ENCODE measurements at places on chromosomes 1 and 21.

DNA sequence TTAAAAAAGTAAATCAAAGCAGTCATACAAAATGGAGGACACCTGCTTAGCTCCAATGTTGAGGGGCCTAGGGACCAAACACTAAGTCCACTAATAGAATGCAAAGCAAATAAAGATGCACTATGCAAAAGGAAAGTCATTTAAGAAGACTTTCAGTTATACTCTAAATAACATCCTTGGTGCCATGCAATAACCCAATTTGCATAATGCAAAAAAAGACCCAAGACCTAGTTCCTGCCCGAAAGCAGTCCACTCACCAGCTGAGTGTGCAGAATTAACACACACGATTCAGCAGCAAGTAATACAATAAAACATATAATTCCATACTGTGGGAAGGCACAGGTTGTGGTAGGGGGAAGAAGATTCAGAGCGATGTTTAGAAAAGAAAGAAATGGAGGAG lies 101.8 kb downstream of the TGFBR3 start:
- no peak for DNase-seq

GRCh38 chr1:203135636-203136305 lies 8.2 kb downstream of the ADORA1 start:
- no peak for DNase-seq

DNA sequence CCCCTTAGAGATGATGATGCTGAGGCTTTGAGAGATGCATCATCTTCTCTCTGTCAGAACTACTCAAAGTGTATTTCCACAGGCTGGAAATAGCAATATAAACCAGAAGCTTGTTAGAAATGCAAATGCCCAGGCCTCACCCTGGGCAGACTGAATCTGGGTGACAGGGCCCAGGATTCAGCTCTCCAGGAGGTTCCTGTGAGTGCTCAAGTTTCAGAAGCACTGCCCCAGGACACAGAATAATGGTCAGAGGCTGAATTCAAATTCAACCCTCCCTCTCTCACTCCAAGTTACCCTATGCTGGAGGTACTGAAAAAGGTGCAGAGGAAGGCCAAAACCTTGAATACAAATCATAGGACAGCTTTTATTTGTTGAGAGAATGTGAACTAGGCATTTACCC lies 98.5 kb upstream of the NGF start:
- no peak for DNase-seq

- no peak for DNase-seq
Observed at GRCh38 chr1:3847081-3847480, 9.9 kb downstream of the CEP104 start.

DNA sequence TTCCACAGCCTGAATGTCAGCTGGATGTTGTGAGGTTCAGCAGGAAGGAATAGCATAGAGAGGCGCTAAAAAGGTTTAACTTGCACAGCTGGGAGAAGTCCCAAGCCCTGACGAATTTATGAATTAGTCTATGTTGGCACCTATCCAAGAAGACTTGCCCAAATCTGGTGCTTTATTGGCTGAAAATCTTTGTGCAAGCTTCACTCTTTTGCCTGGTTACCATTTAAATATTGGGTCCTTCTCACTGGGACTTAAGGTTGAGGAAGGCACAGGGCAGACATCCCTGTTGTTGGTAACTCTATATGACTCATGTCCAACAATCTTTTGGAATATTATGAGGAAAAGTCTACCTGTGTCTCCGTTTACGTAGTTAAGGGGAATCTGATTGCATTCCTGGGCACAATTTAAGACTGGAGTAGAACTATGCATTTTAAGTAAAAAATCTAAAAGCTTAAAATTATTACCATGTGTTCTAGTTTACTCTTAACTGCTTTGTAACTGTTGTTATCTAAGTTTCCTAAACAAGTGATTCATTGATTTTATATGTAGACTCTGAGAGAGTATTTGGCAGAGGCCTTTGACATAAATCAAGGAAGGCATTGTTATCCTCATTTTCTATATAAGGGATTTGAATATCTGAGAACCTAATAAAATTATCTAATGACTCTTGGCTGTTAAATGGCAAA lies 181.7 kb upstream of the DPYD start:
- DNase-seq, result no peak

DNA sequence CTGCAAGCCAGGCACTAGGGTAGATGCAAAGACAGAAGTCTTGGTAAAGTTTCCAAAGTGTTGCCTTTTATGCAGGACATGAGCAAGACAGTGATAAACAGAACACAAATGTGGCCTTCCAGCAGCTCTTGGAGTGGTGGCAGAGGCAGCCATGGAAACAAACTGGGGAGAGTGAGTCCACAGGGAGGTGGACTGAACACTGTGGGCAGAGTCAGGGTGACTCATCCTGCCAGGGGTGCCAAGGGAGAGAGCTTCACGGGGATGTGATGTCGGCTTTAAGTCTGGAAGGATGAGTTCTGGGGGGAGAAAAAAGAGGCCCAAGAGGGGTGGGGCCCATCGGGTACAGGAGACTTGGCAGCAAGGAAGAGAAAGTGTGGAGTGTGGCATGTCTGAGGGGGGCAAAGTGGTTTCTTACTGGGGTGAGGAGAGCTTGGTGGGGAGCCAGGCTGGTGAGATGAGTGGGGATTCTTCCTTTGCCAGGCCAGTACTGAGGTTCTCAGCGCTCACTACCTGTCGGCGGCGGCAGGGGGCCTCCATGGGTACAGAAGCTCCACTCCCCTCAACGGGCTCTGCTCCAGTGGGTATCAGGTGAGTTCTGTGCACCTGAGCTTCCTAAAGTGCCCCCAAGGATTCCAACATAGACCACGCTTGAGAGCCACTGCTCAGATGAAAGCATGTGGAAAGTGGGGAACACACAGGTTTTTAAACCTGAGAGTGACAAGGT lies 41.8 kb downstream of the KIAA0040 start:
- no peak for DNase-seq

DNA sequence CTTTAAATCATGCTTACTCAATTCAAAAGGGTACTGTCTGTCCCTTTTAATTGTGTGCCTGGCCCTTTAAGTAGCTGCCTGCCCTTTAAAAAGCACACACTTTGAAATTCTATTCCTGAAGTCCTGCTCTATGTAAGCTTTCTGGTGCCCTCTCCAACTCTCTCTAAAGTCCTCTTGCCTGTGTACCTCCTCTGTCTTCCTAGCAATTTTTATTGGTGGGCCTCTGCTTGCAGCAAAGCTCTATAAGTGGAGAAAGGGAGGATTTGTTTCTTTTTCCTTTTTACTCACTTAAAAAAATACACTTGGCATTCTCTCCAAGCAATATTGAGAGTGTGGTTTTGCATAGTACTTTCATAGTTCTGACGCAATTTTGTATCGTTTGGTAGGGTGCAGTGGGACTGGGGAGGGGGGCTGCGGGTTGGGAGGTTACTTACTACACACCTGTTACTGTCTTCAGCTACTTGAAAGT lies 135.4 kb downstream of the LMO4 start:
- no peak for DNase-seq

DNA sequence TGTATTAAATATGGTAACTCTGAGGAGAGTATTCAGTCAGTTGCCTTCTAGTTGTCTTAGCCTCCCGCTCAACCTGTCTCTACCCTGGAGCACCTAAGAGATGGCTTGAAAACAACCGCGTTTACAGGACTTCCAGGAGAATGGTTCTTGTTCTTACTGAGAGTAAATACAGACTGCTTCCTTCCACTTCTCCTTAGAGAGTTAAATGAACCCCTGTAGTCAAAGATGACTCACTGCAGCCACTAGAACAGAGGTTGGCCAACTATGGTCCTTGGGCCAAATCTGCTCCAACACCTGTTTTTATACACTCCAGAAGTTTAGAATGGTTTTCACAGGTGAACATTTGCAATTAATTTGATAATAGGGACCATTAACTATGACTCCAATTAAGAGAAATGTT lies 60.1 kb upstream of the ASB17 start:
- DNase-seq, result no peak

GRCh38 chr1:105556266-105556665 lies 1500.2 kb upstream of the PRMT6 start:
- DNase-seq, result no peak

DNA sequence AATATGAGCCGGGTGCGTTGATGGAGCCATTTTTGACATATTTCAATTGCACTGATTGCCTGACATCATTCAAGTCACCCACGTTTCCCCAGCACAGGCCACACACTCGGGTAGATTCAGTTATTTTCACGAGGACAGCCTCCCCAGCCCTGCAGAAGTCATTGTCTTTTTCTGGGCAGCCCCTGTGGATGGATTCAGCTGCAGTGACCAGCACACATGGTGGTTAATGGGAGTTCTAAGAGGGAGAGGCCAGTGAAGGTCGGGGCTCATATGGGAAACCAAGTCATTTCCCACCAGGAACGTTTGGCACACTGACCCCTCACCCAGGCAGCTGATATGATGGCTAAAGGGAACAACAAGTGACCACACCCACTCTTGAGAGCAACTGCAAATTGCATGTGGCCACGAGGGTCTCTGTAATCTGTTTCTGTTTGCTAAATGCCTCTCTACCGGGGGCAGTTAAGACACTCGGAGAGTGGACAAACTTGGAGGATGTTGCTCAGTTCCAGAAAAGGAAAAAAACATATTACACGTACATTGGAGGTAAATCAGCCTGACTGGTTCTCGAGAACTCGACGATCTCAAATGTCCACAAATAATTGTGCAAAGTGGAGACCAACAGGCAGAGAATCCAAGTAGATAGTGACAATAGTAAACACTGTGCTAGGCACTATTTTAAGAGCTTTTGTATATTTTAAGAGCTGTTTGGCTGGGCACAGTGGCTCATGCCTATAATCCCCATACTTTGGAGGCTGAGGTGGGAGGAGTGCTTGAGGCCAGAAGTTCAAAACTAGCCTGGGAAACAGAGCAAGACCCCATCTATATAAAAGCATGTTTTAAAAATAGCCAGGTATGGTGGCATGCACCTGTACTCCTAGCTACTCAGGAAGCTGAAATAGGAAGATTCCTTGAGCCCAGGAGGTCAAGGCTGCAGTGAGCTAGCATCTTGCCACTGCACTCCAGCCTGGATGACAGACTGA lies 167.2 kb upstream of the IRF2BP2 start:
- no peak for DNase-seq

GRCh38 chr1:85957760-85958159 lies 198.8 kb downstream of the COL24A1 start:
- DNase-seq, result no peak

- DNase-seq, result no peak
Observed at GRCh38 chr1:216458812-216459211, 35.6 kb upstream of the USH2A start.

- no peak for DNase-seq
Observed at GRCh38 chr1:217896490-217896889, 265.3 kb downstream of the SPATA17 start.

DNA sequence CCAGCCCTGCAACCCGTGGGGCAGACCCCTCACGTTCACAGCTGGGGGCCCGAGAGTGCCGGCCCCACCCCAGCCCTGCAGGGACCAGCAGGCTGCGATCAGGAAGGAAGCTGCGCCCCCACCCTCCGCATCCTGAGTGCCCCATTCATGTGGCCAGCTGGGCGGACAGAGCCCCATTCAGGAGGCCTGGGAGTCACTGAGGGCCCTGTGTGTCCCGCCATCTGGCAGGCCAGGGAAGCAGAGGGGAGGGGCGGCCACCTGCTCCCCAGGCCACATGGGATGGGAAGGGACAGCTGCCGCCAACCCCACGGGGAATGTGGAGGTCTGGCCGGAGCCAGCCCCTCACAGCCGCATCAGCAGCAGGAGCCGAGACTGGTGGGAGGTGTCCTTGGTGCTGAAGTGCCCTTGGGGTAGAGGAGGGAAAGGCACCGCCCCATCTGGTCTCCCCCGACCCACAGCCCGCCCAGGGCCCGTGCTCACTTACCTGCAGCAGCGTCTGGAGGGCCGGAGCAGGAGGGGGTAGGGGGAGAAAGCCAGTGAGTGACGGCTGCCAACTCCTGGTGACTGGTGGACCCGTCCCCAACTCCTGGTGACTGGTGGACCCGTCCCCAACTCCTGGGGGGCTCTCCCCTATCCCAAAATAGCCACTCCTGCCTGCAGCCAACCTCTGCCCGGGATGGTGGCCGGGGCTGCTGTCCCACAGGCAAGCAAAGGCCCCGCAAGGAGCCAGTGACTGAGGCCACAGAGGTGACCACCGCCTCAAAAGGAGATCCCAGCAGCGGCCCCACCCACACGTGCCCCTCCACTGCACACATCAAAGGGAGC lies 8.7 kb downstream of the ACAP3 start:
- no peak for DNase-seq

DNA sequence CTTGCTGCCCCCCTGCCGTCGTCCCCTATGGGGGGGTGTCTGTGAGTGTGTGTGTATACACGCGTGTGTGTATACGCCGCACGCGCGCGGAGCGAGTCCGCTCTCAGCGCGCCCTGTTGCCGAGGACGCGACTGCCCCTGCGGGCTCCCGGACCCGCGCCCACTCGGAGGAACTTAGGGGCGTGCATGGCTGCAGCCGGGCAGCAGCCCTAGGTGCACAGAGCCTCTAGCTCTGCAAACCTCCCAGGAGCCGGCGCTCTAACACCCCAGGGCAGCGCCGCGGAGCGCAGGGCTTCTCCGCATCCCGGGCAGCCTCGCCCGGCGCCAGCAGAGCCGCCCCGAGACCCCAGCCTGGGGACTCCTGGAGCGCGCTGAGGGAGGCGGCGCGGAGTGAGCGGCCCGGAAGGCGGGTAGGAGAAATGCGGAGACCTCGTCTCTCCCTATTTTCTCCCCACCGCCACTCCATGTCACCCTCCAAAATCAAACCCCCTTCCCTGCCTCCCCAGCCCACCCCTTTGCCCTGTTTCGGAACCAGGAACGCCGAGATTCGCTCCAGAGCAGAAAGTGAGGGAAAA lies 574 bp downstream of the ITPKB start:
- DNase-seq, result no peak

GRCh38 chr1:209646558-209646957 lies 5.7 kb downstream of the LAMB3 start:
- no peak for DNase-seq

- no peak for DNase-seq
Observed at GRCh38 chr21:16572032-16572431, 842.2 kb downstream of the USP25 start.

DNA sequence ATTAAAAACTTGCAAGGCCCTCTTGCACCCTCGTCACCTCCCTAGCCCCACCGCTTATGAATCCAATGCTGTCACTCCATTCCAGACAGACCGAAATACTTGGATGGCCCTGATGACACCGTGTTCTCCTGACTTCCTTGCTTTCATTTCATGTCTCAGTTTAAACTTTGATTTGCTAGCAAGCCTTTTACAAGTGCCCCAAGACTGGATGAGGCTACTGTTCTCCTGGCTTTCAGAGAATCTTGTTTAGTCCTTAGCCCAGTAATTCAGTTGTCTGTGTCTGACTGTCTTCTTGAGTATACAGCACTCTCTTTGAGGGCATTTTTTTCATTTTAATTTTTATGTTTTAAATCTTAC lies 824 bp upstream of the IFI44L start:
- no peak for DNase-seq

GRCh38 chr1:224042557-224043118 lies 71.3 kb upstream of the FBXO28 start:
- no peak for DNase-seq

GRCh38 chr1:44249543-44249942 lies 36.3 kb downstream of the DMAP1 start:
- no peak for DNase-seq

- no peak for DNase-seq
Observed at GRCh38 chr1:25902462-25902861, 3.8 kb downstream of the STMN1 start.

- DNase-seq, result no peak
Observed at GRCh38 chr1:232964601-232965000, 14.2 kb downstream of the NTPCR start.

GRCh38 chr1:16348414-16349182 lies 3.7 kb downstream of the FBXO42 start:
- no peak for DNase-seq
